NCI-H1436 (cell line): ENCODE measurements at places on chromosomes 11 and 22.
A peak's percentile ranks its signal among the peaks of the same experiment; 100 is the strongest.

DNA sequence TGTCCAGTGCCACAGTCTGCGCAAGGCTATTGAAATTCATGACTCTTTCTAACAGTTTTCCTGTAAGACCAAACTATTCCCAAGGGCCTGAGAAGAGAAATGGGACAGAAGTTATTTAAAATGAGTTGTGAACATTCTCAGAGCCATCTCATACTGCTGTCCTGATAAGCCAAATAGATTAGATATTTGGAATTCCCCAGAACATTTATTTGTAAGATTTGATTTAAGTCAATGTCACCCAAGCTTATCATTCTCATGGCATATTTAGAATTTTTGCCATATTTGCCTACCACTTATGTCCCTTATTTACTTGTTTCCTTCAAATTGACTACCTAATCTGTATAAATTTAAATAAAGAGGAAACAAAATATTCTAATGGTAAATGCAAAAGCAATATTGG, 82.4 kb downstream of the NAV2 start:
- no peak for DNase-seq

GRCh38 chr11:33696931-33697638, 3.5 kb downstream of the C11orf91 start:
- no peak for DNase-seq

- no peak for DNase-seq
Observed at GRCh38 chr11:28702450-28702790, 594.2 kb downstream of the METTL15 start.

- peak; percentile 66 for DNase-seq
Observed at GRCh38 chr11:47152953-47153950, 23.4 kb downstream of the ARFGAP2 start.

GRCh38 chr11:131849485-131849884, 479.1 kb downstream of the NTM start:
- DNase-seq = no peak

- DNase-seq = no peak
Observed at GRCh38 chr11:94604482-94604881, 37.3 kb downstream of the PIWIL4 start.

DNA sequence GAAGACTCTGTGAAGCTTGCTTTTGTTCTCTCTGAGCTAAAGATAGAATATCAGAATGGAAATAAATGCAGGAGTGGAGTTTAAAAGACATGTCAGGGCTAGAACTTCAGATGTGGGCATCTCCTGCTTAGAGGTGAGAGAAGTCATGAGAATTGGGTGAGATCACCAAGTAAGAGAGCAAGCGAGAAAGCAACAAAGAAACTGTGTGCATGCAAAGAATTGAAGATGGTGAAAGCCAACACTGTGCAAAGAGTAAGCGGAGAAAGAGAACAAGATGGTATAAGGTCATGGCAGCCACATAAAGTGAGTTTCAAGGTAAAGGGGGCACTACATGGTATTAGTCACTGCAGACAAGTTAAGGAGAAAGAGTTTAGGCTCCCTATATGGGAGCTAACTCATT, 57.3 kb upstream of the SCUBE2 start:
- DNase-seq = no peak

DNA sequence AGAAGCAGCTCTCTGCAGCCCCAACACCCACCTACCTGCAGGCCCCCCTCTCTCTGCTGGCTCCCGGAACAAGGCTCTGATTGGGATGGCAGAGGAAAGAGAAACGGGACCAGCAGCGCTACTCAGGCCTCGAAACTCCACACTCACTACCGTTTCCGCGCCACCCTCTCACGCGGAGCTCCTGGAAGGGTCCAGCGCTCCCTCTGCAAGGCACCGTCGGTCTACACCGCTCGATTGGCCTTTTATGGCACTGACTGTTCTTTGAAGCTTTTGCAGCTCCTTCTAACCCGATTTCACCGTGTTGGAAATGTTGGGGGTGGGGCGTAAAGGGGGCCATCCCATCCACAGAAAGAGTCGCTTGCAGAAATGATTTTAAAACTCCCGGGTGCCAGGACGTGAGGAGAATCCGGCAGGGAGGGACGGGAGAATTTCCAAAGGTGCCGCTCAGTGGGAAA, 323 bp upstream of the PANX1 start:
- DNase-seq = no peak

DNA sequence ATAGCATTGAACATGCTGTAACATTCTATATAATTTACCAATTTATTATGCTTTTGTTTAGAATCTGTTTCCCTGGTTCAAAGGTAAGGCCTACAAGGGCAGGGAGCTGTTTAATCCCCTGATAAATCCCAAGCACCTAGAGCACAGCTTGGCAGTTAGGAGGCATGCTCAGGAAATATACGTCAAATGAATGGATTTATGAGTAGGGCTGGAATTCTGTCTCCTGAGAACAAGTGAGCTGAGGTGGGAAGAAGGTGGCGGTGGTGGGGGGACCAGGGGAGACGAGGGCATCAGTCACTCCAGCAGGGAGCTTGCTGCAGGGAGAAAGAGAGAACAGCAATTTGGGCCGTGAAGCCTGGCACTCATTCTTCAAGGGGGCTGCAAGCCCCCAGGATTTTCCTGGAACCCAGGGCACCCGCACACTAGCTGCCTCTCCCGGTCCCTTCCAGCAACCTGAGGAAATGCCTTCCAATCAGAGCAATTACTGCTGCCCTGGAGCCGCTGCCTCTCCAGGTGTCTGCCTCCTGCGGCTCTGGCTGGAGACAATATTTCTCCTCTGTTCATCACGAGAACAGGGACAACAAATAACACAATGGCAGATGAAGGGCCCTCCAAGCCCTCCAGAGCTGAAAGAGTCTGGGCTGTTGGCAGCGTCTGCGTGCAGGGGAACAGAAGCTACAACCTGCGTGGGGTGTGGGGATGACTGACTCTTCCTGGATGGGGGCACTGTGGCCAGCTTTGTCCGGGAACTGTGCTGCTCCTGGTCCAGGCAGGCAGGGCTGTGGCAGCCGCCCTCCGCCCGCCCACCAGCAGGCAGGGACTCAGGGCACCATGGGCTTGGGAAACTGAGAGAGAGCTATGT, 233.4 kb downstream of the ST3GAL4 start:
- DNase-seq = peak; percentile 51

DNA sequence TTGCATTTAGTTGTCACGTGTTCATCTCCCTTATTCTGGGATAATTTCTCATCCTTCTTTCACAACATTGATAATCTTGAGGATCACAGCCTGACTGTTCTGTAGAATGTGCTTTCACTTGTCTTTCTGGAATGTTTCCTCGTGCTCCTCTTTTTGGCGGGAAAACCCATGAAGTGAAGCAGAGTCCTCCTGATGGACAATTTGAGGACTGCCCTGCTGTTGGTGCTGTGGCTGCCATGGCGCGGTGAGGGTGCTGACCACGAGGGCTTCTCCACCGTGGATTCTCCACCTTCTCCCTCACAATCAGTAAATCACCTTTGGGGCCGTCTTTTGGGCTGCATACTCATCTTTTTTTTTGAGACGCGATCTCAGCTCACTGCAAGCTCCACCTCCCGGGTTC, 946.9 kb downstream of the BRD1 start:
- no peak for DNase-seq

DNA sequence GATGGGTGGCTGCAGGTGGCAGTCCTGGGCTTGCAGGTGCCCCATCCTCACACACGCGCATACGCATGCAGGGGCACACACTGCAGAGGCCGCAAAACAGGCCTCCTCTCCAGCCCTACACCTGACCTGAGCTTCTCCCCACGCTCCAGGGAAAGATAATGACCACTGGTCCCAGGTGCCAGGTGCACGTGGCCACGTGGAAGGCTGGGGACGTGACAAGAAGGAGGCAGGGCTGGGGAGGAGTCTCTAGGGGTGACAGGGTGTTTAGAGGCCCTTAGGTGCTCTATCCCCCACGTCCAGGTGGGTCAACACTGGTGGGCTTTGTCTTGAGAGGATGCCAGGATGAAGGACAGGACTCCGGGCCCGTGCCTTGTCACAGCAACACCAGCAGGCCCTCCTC, 23.5 kb upstream of the CPT1A start:
- DNase-seq = no peak

DNA sequence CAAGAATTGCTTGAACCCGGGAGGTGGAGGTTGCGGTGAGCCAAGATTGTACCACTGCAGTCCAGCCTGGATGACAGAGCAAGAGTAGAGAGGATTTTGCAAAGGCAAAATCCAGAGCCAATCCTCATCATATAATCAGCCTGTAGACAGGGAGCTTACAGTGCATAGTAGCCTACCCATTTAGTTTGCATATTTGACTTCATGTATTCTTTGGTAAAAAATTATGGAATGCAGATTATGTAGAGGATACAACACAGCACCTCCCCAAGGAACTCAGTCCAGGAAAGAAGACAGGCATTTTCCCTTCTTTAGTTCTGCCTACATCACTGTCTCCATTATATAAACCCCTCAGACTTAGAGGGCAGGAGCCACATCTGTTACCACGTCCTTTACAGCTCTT, 39.7 kb upstream of the YWHAH start:
- DNase-seq = no peak

- DNase-seq = no peak
Observed at GRCh38 chr11:101706541-101706940, 122.7 kb upstream of the TRPC6 start.

DNA sequence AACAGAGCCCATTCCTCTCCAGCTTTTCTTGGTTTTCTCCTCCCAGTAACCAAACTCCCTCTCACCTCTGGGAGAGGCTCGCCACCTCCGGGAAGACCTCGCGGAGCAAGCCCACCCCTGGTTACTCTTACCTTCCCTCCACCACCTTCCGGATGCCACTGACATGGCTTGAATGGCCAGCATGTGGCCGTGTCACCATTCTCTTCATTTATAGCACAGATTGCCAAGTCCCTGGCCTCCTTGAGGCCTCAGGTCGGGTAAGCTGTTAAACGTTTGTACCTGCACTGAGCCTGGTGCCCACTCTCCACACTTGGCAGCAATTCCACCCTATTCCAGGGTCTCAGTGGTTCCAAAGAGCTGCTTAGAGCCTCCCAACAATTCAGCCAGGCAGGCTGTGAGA, 8.0 kb upstream of the FXYD2 start:
- DNase-seq = no peak

DNA sequence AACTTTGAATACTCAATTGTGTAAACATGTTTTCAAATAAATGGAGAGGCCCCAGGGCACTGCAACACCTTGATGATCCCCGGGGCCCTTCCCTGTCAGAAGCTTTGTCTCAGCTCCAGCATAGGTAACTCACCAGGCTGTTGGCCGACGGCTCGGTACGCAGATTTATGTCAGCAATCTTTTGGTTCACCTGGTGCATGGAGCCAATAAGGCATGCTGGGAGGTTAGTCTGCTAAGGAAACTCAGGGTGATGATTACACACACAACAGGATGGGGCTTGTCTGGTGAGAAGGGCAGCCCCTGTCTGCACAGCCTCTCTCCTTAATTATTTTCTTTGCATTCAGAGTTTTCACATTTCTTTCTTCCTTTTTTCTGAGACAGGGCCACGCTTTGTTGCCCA, 10.8 kb downstream of the FAM227A start:
- no peak for DNase-seq

- DNase-seq = no peak
Observed at GRCh38 chr11:86702220-86702983, 30.0 kb upstream of the ME3 start.

- DNase-seq = no peak
Observed at GRCh38 chr22:45756558-45756957, 84.9 kb downstream of the ATXN10 start.
